ENCODE measurements at places on chromosomes 6 and 20.

DNA sequence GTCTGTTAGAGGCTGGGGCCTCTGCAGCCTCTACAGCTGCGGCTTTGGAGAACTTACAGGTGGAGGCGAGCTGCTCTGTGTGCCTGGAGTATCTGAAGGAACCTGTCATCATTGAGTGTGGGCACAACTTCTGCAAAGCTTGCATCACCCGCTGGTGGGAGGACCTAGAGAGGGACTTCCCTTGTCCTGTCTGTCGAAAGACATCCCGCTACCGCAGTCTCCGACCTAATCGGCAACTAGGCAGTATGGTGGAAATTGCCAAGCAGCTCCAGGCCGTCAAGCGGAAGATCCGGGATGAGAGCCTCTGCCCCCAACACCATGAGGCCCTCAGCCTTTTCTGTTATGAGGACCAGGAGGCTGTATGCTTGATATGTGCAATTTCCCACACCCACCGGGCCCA lies 2.6 kb downstream of the TRIM39 start:
- DNase-seq, result no peak

GRCh38 chr6:170555305-170555704 lies 1.1 kb downstream of the TBP start:
- no peak for DNase-seq

GRCh38 chr6:134178161-134179044 lies 126.0 kb upstream of the SLC2A12 start:
- peak; percentile 72 for DNase-seq

DNA sequence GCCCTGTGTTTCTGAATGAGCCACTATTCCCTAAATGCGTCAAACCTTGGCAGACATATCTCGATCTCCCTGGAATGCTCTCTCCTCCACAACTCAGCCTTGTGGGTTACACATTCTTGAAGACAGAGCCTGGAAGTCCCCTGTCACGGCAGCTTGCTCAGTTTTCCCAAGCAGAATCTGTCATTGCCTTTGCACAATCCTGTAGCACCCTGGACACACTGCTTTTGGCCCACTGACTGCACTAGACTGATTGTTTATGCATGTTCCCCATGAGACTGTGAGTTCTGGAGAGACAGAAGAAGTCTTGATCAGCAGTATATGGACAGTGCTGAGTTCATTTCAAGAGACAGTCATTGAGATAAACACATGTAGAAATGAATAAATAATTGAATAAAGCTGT lies 406.7 kb downstream of the CD83 start:
- DNase-seq, result no peak

DNA sequence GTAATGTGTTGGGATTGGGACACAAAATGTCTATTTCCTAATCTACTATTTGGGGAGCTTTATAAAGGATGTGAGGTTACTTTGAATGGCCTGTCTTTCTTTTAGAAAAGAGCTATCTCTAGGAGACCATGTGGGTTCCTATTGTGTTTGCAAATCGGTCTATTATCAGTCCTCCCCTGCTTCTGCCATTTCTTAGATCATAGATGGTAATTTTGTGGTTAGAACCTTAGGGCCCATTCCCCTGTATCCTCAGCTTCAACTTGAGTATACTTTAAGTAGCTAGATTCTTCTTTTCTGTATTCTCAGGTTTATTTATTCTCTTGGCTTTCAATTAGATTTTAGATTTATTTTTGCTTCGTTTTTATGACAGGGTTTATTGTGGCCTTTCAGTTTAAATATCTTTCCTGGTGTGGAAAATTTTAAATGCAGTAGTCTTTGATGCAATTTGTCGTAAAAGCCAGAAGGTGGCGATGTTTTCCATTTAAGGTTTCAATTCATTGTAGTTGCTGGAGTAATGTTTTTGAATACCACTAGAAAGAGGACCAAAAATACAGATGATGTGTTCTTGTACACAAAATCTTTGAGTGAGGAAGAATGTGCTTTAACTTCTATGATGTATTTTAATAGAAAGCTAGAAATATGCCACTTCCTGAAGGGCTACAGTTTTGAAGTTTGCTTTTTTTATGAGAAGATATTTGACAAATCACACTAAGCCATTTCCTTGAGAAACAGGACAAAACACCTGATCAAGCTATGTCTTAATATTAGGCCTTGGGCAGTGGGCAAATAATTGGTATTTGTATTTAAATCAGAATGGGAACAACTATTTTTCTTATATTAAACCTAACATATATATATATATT lies 20.3 kb downstream of the TBPL1 start:
- no peak for DNase-seq

GRCh38 chr6:61833176-61833755 lies 452.8 kb downstream of the KHDRBS2 start:
- DNase-seq, result no peak

DNA sequence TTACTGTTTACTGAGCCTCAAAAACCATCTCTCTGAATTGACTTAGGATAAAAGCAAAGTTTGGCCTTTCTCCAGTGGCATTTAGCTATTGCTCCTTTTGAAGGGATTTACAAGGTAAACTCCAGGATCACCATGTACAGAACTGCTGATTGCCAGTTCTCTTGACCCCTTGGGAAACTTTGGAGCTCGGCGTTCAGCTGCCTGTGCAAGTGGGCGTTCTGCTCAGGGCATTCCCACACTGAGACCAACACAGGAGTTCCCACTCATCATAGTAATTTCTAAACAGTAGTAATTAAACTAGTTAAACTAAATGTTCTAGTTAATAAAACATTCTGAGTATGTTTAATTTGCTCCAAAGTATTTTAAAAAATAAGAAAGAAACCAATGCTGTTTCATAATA lies 14.9 kb downstream of the KCNQ5 start:
- no peak for DNase-seq

GRCh38 chr6:98904096-98904495 lies 43.6 kb downstream of the FBXL4 start:
- DNase-seq, result no peak

DNA sequence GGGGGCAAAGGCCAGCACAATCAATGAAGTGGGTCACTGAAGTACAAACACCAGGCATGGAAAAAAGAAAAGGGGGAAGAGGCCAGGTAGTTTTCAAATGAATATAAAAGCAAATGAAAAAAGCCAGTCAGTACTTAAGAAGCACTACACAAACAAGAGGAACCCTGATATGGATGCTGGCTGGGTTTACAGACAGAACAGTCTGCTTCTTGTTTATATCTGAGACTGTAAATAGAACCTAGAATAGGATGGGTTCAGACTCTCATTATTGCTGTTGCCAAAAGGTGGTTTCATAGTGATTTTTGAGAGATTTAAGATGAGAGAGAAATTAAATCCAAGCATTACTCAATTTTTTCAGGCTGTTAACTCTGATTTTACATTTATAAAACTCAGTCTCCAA lies 24.1 kb downstream of the USP45 start:
- DNase-seq, result no peak

GRCh38 chr6:160895562-160895961 lies 96.0 kb upstream of the MAP3K4 start:
- no peak for DNase-seq

- DNase-seq, result no peak
Measured at GRCh38 chr6:34370361-34370760, 22.1 kb downstream of the NUDT3 start.

DNA sequence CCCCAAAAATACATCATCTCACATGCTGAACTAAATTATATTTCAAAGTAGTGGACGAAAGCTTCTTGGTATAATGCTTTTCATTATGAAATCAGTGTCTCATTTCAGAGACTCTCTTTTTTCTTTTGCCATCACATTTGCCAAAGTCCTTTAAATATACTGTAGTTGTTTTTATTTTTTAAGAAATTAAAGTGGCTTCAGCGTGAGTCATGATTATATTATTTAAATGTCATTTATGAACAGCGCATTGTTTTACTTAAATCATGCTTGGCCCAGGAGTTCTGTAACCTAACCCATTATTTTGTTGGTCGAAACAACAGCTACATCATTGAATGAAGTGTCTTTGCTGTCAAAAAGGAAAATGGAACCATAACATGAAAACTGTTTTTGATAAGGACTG lies 100.9 kb downstream of the CD109 start:
- no peak for DNase-seq

DNA sequence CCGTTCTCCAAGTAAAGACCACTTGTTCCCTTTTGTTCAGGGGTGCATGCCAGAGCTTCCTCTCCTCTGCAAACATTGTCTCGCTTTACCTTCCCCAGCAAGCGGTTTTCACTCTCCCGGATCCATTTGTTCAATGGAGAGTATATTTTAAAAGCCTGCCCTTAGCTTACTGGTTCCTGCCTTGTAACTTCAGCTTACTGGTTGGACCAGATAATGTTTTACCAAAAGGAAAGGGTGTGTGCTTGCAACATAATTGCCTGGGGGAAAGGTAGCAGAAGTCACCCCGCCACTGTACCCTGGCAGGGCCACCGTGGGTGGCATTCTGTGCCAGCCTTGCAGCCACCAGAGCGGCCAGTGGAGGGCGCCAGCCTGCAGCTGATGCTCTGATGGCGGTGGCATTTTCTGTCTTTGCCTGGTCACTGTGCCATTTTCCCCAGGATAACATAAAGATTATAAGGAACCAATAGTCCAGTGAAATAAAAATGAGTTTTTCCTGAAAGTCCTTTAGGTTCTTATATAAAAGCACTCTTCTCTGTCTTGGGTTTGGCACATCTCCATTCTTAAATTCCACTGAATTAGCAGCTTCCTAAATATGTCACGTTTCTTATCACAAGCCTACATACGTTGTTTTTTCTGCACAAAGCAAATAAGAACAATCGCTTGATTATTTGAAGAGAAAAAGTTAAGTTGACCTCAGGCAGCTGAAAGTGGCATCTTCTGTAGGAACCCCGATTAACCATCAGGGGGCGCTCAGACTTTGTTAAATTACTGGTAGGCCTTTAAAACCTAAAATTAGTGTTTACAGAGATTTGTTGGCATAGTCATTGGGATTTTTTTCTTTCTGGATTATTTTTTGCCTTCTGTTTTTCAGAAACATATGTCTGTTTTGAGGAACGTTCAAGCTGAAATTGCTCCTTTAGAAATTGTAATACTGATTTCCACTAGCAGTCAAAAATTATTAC lies 67.4 kb upstream of the XRN2 start:
- DNase-seq, result peak; percentile 40

DNA sequence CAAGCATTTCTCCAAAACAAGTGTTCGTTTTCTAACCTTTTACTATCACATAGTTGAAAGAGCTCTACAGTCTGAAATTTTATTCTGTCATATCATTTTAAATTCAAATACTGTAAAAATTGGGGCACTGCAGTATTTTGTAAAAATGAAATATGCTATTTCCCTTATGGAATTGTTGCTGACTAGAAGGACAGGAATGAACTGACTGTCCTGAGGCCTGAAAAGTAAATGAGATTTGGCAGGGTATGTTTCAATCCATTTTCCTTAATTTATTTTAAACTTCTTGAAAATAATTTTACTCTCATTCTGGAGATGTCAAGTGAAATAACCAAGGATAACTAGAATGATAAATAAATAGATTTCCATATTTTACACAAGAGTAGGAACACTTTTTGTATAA lies 11.9 kb upstream of the PNRC1 start:
- DNase-seq, result no peak

DNA sequence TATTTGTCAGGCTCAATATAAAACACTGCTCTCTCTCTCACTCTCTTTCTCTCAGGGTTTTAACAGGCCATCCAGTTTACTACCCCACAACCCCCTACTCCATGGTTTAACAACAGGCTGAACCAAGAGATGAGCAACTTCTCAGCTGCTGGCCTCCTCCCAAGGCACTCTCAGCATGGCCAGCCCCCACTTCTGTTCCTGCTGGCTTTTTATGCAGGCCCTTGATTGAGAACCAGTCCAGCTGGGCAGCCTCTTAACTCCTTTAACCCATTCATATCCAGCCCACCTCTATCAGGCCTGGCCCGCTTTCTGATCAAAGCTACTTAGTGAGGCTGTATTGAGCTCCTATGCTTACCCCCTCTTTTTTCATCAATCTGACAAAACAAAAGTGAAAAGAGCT lies 346.8 kb upstream of the POU3F2 start:
- no peak for DNase-seq

DNA sequence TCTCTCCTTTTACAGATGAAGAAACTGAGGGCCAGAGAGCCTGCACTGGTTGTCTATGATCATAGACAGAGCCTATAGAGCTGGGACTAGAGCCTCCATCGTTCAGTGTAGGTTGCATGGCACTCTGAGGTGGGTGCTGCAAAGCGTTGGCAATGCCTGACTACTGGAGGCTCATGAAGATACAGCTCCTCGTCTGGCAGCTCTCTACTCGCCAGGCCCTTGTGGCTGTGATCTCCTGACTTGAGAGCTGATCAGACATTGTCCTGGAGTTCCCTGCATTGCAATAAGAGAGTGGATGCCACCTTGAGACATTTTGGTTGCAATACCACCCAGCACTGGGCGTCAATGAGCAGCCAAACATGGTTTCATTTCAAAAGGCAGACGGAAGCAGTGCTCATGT lies 270.1 kb upstream of the ARID1B start:
- no peak for DNase-seq

- DNase-seq, result no peak
Measured at GRCh38 chr6:49980898-49981297, 11.5 kb upstream of the DEFB113 start.

GRCh38 chr20:38947931-38948362 lies 14.2 kb upstream of the DHX35 start:
- no peak for DNase-seq

GRCh38 chr20:6165346-6165745 lies 42.5 kb upstream of the FERMT1 start:
- no peak for DNase-seq

- DNase-seq, result no peak
Measured at GRCh38 chr20:5748246-5748645, 2.0 kb upstream of the SHLD1 start.

DNA sequence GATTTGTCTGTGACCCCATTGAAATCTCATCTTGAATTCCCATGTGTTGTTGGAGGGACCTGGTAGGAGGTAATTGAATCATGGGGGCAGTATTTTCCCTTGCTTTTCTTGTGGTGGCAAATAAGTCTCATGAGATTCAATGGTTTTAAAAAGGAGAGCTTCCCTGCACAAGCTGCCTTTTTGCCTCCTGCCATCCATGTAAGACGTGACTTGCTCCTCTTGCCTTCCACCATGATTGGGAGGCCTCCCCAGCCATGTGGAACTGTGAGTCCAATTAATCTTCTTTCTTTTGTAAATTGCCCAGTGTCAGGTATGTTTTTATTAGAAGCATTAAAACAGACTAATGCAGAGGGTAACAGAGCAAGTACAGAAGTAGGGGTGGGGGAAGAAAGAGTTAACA lies 1097.0 kb upstream of the ADGRB3 start:
- DNase-seq, result no peak

- DNase-seq, result no peak
Measured at GRCh38 chr6:169188475-169188874, 65.2 kb downstream of the THBS2 start.
